ENCODE measurements at places on chromosomes 13 and 19.

DNA sequence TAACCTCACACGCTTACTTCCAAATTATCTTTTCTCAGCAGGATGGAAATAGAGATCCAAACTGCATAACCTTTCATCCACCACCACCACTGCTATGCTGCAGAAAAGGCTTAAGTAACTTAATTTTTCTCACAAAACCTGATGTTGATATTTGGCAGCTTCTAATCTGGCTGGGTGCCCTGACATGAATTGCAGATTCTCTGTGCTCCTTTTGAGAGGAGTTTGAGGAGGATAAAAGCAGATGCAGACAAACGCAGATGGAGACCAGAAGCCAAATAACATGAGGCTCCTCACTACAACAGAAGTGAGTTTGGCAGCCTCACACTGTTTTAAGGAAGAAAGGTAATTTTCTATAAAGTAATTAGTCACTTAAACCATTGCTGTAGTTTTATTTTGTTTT is 646.2 kb upstream of the ATXN8OS start:
- DNase-seq: no peak

DNA sequence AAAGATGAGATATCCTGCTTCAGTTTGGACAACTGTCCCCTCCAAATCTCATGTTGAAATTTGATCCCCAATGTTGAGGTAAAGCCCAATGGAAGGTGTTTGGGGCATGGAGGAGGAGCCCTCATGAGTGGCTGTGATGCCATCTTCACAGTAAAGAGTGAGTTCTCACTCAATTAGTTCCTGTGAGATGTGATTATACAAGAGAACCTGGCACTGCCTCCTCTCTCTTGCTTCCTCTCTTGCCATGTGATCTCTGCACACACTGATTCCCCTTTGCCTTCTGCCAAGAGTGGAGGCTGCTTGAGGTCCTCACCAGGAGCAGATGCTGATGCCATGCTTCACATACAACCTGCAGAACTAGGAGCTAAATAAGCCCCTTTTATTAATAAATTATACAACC is 86.9 kb downstream of the HSPH1 start:
- DNase-seq: peak; percentile 29

GRCh38 chr13:95253033-95253432 is 48.2 kb downstream of the ABCC4 start:
- no peak for DNase-seq

GRCh38 chr13:109396266-109396665 is 390.1 kb downstream of the IRS2 start:
- DNase-seq: no peak

DNA sequence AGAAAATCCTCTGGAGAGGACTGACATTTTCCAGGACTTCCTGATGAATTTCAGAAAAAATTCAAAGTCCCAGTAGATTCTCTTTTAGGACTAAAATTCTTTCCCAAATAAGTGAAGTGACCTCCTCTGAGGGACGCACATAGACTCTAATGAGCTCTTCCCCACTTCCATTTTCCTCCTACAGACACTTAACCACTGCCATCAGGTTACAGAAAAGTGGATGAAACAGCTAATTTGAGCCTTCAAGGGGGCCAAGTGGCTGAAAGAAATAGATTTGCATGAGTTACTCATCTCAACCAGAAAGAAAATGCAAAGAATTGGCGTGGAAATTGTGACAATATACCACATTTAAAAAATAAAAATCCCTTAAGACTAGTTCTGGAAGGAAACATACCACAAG is 185.3 kb upstream of the EDNRB start:
- no peak for DNase-seq

DNA sequence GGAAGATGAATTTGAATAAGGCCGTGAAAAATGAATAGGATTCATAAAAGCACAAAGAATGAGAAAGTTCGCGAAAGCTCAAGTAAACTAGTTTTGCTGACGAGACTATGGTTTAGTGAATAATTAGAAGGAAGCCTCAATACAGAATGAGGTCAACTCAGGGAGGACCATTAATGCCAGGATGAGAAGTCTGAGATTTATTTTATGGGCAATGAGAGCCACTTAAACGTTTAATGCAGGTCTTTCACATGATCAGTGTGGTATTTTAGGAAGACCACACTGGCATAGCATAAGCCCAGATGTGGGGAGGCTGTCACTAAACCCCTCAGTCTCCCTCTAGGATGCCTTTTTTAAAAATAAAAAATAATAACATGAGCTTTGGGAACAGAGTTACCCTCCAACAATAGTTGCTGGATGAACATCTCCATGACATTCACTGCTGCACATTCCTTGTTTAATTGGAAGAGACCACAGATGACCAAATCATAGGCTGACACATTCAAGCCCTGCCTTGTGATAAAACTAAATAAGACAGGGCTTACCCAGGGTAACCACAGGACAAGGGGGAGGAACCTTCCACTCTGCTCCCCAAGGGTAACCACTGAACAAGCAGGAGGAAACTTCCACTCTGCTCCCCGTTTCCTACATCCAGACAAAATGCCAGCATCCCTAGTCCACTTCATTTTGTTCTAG is 43.6 kb upstream of the LSM14A start:
- no peak for DNase-seq

GRCh38 chr13:66154976-66155375 is 1075.2 kb downstream of the PCDH9 start:
- no peak for DNase-seq

- peak; percentile 83 for DNase-seq
Observed at GRCh38 chr13:90867336-90867683, 480.2 kb upstream of the MIR17HG start.

DNA sequence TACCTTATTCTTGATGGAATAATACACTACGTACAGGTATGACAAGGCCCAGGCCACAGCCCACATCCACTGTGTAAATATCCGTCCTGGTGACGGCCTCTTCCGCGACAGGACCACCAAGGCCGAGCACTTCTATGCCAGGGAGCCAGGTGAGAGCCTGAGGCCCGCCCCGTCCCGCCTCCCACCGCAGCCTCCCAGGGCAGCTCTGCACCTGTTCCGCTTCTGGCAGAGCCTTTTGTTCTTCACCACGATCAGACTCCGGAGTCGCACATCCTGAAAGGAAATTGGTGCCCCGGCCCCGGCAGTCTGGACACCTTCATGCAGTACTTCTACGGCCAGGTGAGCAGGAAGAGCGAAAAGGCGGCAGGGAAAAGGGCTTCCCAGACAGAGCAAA is 10.6 kb upstream of the ZNF358 start:
- no peak for DNase-seq

GRCh38 chr13:70623239-70623638 is 515.0 kb upstream of the KLHL1 start:
- DNase-seq: no peak

- DNase-seq: no peak
Observed at GRCh38 chr19:56138069-56138468, 3.0 kb upstream of the ZNF444 start.

GRCh38 chr13:77338961-77339401 is 12.1 kb upstream of the MYCBP2 start:
- no peak for DNase-seq

GRCh38 chr19:51687791-51688670 is 5.1 kb upstream of the SPACA6 start:
- no peak for DNase-seq

GRCh38 chr19:31018936-31019335 is 330.3 kb downstream of the TSHZ3 start:
- DNase-seq: no peak

DNA sequence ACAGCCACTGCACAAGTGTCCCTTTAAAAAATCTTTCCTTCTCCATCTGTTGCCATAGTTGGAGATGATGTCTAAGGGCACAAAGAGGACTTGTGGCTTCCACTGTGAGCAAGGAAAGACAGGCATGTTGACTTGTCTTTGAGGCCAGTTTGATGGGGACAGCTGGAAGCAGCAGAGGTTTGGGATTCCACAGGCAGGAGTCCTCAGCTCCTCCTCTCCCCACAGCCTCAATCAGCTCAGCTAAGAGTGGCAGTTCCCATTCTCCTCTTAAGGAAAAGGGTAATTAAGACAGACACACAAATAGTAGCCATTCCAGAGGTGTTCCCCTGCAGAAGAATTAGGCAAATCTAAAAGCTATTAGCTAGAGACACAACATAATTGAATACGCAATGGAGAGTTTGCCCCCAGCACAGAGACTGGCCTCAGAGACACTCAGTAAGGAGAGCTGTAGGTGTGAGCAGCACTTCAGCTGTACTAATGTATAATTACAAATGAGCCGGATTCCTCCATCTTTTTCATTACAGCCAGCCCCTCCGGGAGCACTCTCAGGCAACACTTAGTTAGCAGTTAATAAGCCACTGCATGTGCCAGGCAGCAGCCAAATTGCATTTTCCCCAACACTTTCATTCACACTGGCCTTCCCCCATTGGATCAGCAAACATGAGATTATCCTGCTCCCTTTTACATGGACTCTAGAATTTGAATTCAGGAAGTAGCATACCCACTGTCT is 434.0 kb downstream of the FOXO1 start:
- DNase-seq: no peak

GRCh38 chr13:60654415-60654814 is 257.4 kb downstream of the TDRD3 start:
- peak; percentile 16 for DNase-seq

- DNase-seq: peak; percentile 32
Observed at GRCh38 chr19:4939466-4939865, 29.4 kb upstream of the KDM4B start.

GRCh38 chr19:4690361-4690760 is 20.2 kb upstream of the MYDGF start:
- DNase-seq: no peak

DNA sequence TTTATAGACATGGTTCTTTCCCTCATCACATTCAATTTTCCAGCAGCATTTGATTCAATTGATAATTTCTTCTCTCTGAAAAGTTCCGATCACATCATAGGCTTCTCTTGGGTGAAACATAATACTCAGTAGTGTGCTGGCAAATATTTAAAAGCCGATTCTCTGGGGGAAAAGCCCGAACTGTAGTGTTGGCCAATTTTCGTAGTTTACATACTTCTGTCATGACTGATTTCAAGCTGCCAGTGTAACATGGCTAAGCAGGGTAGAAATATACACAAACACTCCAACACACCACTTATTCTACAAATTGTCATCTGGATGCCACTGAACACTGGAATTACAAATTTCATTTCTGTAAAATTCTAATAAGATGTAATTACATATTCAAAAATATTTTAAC is 56.1 kb upstream of the FREM2 start:
- DNase-seq: no peak

- DNase-seq: peak; percentile 76
Observed at GRCh38 chr19:49506575-49507105, 5.8 kb upstream of the FCGRT start.
